ENCODE measurements at places on chromosomes 1 and 21.
A peak's percentile ranks its signal among the peaks of the same experiment; 100 is the strongest.

DNA sequence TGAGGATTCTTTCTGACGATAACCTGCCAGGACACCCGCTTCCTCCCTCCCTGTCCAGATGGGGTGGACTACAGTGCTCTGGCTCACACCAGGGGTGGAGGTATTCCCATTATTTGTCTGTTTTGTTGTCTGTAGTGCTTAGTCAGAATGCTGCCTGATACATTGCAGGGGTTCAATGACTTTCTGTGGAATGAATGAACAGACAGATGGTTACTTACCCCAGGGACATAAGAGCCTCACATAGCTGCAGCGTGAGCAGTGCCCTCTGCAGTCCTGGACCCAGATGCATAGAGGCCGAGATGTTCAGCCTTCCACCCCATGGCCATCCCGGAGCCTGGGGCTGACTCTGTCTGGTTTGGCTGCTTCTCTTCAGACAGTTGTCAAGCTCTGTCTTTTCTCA, 13.0 kb upstream of the F3 start:
- no peak for DNase-seq

DNA sequence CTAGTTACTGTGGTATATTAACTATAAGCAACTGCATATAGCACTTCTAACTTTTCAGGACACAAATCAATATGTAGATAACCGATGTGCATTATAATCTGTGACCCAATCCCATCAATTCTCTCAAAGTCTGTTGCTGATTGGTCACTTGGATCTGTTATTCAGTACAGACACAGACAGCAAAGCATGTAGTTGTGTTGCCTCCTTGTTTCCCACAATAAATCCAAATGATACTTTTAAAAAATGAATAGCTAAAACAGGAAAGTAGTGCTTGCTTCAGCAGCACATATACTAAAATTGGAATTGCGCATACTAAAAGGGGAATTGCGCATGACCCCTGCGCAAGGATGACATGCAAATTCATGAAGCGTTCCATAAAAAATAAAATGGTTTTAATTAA, 28.1 kb downstream of the NDC1 start:
- no peak for DNase-seq

DNA sequence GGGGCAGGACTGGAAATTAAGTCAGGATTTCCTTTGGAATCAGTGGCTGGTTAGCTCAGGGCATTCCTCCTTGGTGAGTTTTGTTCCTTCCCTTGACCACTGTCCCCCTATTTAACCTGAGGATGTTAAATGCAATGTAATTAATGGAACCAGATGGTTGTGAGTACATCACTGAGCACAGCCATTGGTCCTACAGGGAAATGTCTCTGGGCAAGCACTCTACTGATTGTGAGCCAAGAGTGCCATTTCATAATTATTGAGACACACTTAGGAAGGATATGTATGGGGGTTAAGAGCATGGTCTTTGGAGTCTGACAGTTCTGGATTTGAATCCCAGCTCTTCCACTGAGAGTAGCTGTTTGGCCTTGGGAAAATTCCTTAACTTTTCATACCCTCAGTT, 74.4 kb downstream of the SPAG17 start:
- DNase-seq = peak; percentile 52

DNA sequence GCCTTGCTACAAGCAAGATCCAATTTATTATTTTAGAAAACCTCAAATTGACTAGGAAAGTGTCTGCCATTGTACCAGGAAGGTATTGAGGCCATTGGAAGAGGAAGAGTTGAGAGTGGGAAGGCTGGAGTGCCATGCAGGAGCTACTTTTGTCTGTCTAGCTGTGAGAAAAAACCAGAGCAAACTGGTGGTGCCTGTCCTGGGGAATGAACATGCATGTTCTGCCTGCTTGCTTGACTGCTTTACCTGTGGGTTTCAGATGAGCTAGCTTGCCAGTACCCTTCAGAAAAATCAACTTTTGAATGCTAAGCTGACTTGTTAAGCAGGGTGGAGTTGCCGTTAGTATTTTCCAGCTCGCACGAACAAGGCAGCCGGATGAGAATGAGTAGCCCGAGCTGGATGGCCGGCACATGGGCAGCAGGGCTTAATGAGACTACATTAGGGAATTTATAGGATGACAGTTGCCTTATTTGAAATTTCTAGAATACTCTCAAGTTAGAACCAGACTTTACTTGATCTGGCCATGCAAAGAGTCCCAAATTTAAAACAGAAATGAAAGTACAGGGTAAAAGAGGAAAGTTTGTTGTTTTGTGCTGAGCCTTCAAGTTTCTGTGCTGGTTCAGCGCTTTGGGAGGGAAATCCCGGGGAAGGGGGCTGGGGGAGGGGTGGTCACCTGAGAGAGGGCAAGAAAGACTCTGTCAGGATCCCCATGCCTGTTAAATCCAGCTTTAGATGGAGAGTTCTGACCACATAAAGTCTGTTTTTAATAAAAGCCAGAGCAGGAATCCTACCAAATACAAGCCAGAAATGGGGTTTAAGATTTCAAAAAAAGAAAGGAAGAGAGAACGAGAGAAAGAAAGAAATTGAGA, 29.6 kb upstream of the C1orf105 start:
- peak; percentile 72 for DNase-seq

- DNase-seq = no peak
Observed at GRCh38 chr21:28799926-28800325, 192.8 kb downstream of the LTN1 start.

DNA sequence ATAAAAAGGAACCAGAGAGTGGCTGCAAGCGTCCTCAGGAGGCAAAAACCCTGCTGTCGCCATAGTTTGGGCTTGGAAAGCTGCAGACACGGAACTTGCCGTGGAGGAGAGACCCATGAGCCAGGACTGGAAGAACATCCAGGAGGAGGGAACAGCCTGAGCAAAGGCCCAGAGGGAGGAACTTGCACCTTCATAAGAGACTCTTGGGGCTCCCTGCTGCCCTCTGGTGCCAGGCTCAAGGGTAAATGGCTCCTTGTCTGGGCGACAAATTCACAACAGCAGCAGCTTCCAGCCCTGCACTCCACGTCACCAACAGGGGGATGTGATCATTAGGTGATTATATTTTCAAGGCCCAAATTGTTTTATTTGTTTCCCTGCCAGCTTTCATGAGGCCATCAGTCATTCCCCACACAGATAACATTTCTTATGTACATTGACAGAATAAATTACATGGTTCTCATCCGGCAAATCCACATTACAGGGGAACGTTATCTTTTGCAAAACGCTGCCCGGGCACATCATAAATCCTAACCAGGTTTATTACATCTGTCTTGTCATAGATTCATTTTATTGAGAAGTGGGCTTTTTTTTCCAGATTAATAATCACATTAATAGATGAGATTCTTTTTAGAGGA, 143.0 kb upstream of the GRIK3 start:
- DNase-seq = peak; percentile 5

- DNase-seq = no peak
Observed at GRCh38 chr1:57086154-57086553, 120.3 kb upstream of the C8B start.

DNA sequence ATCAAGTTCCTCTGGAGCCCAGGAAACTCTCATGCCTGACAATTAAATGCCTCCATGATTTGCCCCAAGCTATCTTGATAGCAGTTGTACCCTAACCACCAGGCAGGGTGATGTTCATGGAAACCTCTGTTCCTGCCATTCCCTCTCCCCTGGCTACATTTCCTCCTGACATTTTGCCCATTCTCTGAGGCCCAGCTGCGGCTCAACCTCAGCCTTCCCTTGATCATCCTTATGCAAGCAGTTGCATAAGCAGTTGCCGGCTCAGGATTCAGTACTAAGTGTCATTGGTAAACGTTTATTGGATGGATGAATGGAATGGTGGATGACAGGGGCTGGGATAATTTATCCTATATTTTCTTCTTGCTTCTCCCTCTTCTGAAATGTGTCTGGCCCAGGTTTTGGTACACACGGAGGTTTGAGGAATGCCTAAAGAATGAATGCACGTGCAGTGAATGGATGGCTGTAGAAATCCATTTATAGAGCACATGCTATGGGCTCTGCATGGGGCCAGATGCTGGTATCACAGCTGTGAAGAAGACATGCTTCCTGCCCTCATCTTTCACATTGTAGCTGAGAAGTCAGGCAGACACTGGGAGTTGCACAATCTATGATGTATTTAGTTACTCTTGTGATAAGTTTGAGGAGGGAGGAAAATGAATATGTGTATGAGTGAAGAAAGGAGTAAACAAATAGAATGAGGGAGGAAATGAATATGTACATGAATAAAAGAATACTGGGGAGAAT, 261.8 kb downstream of the FOXD2 start:
- DNase-seq = no peak

DNA sequence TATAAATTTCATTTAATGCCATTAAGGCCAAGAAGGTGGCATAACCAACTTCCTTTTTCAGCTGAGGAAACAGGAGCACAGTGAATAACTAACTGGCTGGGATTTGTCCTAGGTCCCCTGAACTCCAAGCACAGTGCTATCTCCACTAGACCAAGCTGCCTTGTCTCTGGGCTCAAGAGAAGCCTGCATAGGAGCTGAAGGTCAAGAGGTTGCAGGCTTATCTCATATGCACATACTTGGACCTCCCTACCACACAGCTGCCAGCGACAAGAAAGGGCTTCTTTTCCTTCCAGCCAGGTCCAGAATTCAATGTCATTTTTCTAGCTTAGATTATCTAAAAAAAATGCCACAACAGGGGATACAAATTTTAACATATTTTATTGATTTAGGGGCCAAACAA, 27.1 kb downstream of the AK2 start:
- DNase-seq = no peak

DNA sequence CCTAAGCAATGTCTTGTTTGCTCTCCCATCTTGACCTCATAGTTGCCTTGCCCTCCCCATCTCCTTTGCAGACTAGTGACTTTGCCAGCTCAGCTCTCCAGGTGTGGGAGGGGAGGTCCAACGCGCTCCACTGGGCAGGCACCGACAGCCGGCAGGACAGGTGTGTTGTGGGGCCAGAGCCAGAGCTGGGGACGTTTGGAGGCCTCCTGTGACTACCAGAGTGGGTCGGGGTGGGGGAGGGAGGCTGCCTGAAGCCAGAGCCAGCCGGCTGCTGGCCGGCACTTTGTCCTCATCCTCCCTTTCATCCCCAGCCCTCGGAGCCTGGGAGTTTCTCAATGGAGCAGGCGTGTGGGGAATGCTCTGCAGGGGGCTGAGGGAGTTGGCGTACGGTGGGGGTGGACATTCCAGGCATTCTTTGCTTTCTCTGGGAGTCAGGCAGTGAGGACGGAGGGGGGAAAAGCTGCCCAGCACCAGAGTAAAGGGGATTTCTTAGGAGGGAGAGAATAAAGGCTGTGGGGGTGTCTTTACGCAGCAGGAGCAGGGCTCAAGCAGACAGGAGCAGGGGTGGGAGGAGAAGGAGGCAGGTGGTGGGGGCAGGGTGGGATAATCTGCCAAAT, 20.2 kb downstream of the NUAK2 start:
- peak; percentile 97 for DNase-seq

GRCh38 chr1:231699784-231700183, 73.2 kb downstream of the DISC1 start:
- peak; percentile 13 for DNase-seq

DNA sequence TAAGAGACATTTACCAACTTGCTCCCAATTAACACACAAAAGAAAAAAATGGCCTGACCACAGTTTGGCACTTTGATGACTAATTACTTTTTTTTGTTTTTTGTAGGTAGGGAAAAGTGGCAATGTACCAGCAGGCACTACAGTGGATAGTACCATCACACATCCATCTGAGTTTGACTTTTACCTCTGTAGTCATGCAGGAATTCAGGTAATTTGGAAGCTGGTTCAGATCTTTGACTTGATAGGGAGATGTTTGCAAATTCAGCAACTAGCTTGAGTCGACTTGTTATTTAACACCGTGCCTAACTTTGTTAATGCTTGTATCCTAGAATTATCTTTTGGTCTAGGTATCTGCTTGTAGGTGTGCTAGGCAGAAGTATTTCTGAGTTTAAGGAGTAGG, 33.0 kb upstream of the AGO1 start:
- no peak for DNase-seq

Data from AG10803 (cell line).